ENCODE measurements at places on chromosomes 7 and 10.

DNA sequence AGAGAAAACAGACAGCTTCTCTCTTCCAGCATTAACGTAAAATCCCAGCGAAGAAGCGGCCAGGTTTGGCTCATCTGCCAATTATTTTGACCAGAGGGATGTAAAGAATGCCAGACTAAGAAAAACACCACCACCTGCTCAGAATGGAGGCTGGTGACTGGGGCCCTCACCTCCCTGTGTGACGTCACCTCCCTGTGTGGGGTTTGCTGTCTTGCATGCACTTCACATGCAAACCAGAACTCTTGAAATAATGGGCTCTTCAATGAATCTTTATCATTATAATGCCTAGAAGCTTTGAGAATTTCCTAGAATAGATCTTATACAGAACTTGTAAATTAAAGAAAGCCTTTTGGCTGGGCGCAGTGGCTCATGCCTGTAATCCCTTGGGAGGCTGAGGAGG is 101.8 kb upstream of the WAC start:
- DNase-seq, result no peak

DNA sequence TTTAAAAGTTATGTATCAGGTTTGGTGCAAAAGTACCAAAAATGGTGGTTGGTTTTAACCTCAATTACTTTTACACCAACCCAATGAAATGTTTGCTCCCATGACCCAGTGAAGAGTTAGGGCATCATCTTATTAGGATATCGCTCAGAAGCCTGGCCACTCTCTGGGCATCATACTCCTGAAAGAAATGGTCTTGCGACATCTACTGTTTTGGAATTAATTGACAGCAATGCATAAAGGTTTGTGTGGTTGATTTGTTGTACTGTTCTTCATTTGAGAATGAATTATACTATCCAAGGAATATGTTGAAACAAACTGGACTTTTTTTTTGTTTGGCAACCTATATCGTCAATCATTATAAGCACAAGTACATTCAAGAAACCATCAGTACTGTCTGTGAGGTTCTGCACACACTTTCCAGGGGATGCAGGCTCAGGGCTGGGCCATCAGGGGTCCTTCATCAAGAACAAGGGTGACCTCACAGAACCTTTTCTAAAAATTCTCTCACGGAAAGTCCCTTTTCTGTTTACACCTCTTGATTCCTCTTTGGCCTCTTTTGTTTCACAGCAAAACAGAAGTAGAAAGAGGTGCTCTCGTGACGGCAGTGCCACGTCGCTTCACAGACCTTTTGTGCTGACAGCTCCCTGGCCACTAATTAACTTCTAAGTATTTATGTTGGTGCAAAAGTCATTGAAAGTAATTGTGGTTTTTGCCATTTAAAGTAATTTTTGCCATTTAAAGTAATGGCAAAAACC is 117.2 kb upstream of the KLF6 start:
- DNase-seq, result no peak

- DNase-seq, result no peak
Measured at GRCh38 chr10:95458871-95459270, 102.3 kb downstream of the SORBS1 start.

DNA sequence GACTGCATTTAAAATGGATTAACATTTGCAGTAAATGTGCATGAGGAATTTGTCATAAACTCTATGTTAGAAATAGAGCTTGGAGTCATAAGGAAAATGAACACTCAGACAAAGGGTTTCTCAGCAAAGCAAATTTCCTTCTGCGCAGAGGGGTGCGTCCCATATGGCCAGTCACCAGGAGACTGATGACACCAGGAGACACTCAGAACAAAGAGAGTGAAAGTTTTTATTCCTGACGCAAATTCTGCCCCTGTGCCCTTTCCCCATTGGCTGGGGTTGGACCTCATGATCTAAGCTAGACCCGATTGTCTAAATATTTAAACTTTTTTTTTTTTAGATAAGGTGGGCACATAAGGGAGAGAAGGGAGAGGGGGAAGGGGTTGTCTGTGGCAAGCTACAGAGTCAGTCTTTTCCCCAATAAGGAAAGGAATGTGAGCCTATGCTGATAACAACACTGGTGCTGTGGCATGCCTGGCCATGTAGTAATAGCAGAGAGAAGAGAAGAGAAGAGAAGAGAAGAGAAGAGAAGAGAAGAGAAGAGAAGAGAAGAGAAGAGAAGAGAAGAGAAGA is 202.0 kb downstream of the POM121L12 start:
- DNase-seq, result no peak

- no peak for DNase-seq
Measured at GRCh38 chr10:3139216-3139910, 33.2 kb downstream of the PITRM1 start.

GRCh38 chr10:13961097-13961496 is 369.6 kb downstream of the FRMD4A start:
- DNase-seq, result no peak

- DNase-seq, result no peak
Measured at GRCh38 chr10:121096617-121097431, 245.7 kb downstream of the WDR11 start.

All from glutamatergic neuron (in vitro differentiated cells).